Natural killer cell (primary cell): ENCODE measurements at places on chromosomes 11 and 22. TPM values are rescaled to one million over a fixed set of nuclear protein-coding genes. Genes with fewer than 3 reads are reported as not detected.

- H3K4me3 ChIP-seq: no peak overlapping the region
- DNase-seq: no peak
- no peaks in the 10 kb centered on the region for H3K36me3 ChIP-seq
Measured at GRCh38 chr11:1103401-1104360, 29.0 kb downstream of the MUC2 start.

DNA sequence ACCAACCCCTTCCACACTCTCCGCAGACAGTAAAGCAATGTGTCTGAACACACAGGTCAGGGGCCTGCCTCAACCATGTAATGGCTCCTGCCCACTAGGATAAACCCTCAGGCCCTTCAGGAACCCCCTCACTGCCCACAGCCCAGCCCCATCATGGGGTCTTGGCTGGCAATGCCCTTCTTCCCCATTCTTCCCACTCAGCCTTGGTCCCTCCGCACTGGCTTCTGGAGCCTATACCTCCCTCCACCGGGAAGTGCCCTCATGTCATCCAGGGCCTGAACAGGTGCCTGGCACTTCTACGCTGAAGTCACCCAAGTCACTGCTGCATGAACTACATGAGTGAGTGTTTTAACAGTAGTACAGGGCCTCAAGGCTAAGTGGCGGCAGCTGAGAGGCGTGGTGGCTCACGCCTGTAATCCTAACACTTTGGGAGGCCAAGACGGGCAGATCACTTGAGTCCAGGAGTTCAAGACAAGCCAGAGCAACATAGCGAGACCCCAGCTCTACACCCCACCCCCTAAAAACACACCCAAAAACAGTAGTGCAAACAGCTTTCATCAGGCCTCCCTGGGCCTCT is 74.8 kb upstream of the PITPNB start:
- no peak overlapping the region for H3K27ac ChIP-seq
- no peaks in the 10 kb centered on the region for H3K4me1 ChIP-seq
- DNase-seq: no peak

DNA sequence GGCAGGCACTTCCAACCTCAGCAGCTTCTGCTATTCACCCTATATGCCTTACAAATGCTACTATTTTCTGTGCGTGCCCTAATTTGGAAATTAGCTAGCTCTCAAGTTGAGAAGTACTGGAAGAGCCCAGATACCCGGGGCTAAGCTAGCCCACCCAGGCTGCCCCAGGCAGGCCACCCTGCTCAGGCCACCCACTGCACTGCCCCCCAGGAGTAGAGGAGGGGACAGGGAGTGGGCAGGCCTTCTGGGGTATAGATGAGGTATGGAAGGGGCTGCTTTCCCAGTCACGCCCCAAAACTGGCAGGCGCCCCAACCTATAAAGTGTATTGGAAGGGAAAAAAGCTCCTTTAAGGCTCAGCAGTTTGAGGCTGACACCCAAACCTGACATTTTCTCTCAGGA is 43.5 kb downstream of the DRD2 start:
- H3K4me3 ChIP-seq: no peak overlapping the region
- H3K36me3 ChIP-seq: no peaks in the 10 kb centered on the region
- H3K27ac ChIP-seq: no peak overlapping the region
- no peaks in the 10 kb centered on the region for H3K27me3 ChIP-seq

- no peaks in the 10 kb centered on the region for H3K36me3 ChIP-seq
- H3K27ac ChIP-seq: no peak overlapping the region
Measured at GRCh38 chr11:24253237-24253760, 243.6 kb upstream of the LUZP2 start.

DNA sequence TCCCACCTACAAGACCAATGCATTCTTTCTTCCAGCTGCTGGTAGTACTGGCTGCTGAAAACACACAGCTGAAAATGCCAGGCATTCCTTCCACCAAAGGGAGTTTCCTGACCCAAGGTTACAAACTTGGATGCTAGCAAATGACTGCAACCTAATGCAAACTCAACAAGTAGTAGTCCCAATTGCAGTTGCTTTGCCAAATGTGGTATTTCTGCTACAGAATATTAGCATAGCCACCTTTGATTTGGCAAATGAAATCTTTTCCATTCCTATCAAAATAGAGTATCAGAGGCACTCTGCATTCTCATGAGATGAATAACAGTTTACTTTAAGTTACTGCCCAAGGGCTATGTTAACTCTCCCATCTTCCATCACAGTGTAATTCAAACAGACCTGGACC is 172.0 kb upstream of the ARHGAP42 start:
- H3K27me3 ChIP-seq: no peaks in the 10 kb centered on the region
- no peak overlapping the region for H3K4me3 ChIP-seq
- no peaks in the 10 kb centered on the region for H3K36me3 ChIP-seq
- no peak for DNase-seq
- no peak overlapping the region for H3K27ac ChIP-seq
- H3K4me1 ChIP-seq: no peaks in the 10 kb centered on the region

DNA sequence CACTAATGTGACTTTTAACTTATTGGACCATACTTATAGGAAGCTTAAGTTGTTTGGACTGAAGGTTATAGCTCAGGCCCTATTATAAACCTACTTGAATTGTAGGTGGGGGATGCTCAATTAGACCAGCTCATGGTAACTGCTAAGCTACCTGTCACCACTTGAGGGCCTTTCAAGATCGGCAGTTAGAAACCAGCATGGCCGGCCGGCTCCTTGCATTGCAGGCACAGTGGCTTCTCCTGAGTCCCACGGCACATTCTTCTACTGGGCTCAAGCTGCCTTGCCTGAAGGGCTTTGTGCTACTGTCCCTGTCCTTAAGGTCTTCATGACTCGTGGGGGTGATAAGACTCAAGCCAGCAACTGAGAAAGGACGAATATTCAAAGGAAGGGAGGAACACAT is 70.8 kb downstream of the TBC1D22A start:
- no peak overlapping the region for H3K27ac ChIP-seq
- H3K27me3 ChIP-seq: no peaks in the 10 kb centered on the region
- H3K4me1 ChIP-seq: no peaks in the 10 kb centered on the region
- H3K4me3 ChIP-seq: no peak overlapping the region
- DNase-seq: no peak

GRCh38 chr11:35192347-35192746 is 53.4 kb downstream of the CD44 start:
- no peaks in the 10 kb centered on the region for H3K27me3 ChIP-seq
- no peak overlapping the region for H3K4me3 ChIP-seq
- H3K27ac ChIP-seq: no peak overlapping the region
- DNase-seq: no peak
- peaks cover 93% of the 10 kb centered on the region for H3K36me3 ChIP-seq

The RIMBP3C gene
- total RNA-seq: 0.38 TPM

The OR8G5 gene
- total RNA-seq: not detected

- no peaks in the 10 kb centered on the region for H3K36me3 ChIP-seq
- H3K27ac ChIP-seq: no peak overlapping the region
- H3K4me3 ChIP-seq: no peak overlapping the region
- H3K27me3 ChIP-seq: peaks cover 14% of the 10 kb centered on the region
- no peak for DNase-seq
- H3K4me1 ChIP-seq: no peaks in the 10 kb centered on the region
Measured at GRCh38 chr11:43556612-43557375, 123.7 kb upstream of the HSD17B12 start.

The ZNHIT2 gene
- 6.8 TPM for total RNA-seq

The ACTN3 gene
- 1.00 TPM for total RNA-seq

DNA sequence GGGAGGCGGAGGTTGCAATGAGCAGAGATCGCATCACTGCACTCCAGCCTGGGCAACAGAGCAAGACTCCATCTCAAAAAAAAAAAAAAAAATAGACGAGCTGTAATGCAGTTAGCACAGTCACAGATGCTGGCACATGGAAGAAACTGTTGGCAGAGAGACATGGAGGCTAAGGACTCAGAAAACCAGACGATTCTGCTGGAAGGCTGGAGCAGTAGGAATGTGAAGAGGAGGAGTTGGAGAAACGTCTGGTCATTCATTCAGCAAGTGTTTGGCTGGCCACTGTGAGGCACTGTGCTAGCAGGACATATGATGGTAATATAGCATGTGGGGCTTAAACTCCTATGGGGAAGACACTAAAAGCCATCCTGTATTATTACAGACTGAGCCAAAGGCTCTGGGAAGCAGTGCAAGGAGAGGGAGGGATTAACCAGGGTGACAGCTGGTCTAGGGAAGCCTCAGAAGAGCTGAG is 5.0 kb downstream of the UQCR10 start:
- no peak overlapping the region for H3K4me3 ChIP-seq
- no peaks in the 10 kb centered on the region for H3K27me3 ChIP-seq
- peaks cover 11% of the 10 kb centered on the region for H3K4me1 ChIP-seq
- no peak for DNase-seq
- no peak overlapping the region for H3K27ac ChIP-seq

The FLRT1 gene
- total RNA-seq: not detected
